ENCODE measurements at places on chromosomes 4 and X.

DNA sequence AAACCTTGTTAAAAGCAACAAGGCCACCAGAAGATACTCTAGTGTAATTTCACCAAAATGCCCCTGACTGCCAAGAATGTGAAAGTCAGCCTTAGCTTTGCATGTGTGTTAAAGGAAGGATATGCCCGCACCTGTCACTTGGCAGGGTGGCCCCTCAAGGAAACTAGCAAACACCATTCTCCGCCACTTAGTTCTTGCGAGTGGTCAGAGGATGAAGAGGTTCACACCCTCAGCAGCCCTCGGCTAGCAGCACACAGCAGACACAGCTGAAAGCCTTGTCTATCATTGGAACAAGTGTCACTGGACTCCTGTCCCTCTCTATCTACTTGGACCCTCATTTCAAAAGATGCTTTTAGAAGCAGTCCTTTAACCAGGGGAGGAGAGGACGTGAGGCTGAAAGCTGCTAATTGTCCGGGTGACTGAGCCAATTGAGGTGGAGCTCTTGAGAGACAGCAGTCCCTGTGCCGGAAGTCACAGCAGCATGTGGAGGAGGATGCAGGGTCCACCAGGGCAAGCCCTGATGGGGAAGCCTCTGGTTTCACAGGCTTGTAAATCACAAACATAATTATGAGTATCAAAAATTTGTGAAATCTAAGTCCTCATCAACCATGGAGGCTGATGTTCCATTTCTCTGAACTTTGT, 18.0 kb downstream of the HHIP start:
- no peak for DNase-seq

- DNase-seq, result no peak
Measured at GRCh38 chr4:151888367-151888866, 127.6 kb upstream of the GATB start.

DNA sequence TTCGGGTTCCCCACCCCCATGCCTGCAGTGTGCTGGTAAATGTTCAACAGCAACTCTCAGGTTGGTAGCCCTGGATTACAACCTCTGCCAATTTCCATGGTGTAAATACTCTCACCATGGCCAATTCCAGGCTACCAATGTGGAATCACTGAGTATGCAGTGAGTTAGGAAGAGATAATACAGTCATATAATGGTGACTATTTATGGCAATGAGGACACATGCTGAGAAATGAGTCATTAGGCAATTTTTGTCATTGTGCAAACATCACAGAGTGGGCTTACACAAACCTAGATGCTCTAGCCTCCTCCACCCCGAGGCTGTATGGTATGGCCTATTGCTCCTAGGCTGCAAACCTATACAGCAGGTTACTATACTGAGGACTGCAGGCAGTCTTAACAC, 4.6 kb upstream of the CLDN24 start:
- no peak for DNase-seq

- DNase-seq, result no peak
Measured at GRCh38 chrX:791479-792034, 161.0 kb downstream of the SHOX start.

DNA sequence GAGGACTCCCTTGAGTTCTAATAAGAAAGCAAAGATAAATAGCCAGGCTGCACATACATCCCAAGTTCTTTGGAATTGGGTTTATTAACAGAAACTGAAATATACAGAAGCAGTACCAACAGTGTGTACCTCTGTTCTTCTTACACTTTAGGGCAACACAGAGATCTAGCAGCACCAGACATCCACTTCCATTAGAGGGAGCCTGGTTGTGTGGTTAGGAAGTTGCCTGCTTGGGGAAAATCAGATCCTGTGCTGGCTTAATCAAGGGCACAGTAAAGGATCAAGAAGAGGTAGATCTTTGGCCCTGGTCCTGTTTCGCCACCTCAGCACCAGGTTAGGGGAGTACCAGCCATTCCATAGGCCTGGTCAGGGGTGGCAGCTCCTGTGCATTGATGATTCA, 231.1 kb upstream of the ARHGAP24 start:
- DNase-seq, result no peak
